ENCODE measurements at places on chromosomes 3 and 15.
A peak's percentile ranks its signal among the peaks of the same experiment; 100 is the strongest.

GRCh38 chr3:158093526-158093925, 12.7 kb downstream of the SHOX2 start:
- peak; percentile 36 for DNase-seq

DNA sequence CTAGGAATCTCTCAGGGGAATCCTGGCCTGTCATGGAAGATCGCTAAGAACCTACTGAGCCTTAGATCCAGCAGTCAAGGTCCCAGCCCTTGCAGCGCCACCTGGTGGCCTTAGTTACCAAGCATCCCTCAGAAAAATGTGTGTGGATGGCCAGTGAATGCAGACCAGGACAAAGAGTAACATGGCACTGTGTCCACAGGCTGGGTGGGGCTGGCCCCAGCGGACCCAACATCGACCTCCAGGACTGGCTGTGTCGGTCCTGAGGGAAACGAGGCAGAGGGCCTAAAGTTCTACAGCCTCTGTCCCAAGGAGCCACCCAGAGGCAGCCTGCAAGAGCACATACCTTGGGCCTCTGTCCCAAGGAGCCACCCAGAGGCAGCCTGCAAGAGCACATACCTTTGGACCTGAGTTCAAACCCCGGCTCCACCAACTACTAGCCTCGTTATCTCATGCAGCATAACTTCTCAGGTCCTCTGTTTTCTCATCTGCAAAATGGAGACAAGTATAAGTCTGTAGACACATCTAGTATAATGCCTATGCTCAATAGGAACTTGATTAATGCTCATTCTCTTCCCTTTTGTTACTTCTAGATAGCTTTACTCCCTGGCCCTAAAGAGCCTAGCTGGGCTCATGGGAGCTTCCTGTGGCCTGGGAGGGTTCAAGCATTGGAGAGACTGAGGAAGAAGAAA, 57.5 kb upstream of the HERC1 start:
- DNase-seq: peak; percentile 15

- DNase-seq: no peak
Measured at GRCh38 chr3:9035473-9035872, 72.2 kb upstream of the RAD18 start.

- no peak for DNase-seq
Measured at GRCh38 chr3:29949940-29950616, 656.3 kb upstream of the TGFBR2 start.

GRCh38 chr3:39668420-39668819, 141.0 kb upstream of the MYRIP start:
- DNase-seq: peak; percentile 25

DNA sequence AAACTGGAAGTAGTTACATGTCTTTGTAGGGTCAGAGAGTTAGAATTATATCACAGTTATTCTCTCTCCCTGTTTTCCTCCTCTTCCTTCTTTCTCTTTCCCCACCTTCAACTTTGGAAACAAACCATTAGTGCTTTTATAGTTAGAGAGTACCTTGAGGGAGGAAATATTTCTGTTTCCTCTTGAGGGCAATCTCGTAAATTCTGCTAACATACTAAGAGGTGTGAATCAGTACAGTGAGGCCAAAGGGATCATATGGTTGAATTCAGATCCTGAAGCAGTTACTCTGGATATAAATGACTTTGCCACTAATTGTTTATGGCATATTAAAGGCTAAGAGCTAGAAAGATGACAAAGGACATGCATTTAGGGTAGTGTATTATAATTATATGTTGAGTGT, 60.3 kb upstream of the CCNL1 start:
- no peak for DNase-seq

- no peak for DNase-seq
Measured at GRCh38 chr15:42012241-42012640, 8.6 kb downstream of the PLA2G4E start.

DNA sequence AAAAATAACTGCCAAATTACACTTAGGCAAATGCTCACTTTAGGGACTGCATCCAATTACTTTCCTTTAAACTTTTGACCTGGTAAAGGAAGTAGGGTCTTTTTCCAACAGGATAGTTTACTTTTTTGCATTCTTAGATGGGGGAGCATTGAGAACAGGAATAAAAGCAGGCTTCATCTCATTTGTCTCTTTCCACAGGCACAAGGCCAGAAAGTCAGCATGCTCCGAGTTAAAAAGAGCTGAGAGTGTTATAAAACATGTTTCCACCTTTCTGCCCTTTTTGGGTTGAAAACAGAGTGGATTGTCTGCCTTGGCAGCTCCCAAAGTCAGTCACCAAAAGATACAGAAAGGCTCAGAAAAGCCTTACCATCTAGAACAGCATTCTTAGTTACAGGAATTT, 404.9 kb upstream of the ALCAM start:
- DNase-seq: no peak

DNA sequence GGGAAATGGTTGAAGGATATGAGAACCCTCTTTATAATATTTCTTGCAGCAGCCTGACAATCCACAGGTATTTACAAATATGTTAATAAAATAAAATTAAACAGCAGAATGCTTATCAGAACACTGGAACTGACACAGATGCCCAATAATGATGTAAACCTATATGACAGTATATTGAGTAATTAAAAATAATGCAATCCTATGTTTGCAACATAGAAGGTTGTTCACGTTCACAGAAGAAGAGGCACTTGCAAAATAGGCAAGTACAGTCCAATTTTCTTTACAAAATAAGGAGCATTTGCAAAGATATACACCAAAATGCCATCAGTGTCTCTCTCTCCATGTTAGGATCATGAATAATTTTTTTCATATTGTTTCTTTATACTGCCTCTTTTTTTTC, 397.0 kb upstream of the WNT5A start:
- no peak for DNase-seq

DNA sequence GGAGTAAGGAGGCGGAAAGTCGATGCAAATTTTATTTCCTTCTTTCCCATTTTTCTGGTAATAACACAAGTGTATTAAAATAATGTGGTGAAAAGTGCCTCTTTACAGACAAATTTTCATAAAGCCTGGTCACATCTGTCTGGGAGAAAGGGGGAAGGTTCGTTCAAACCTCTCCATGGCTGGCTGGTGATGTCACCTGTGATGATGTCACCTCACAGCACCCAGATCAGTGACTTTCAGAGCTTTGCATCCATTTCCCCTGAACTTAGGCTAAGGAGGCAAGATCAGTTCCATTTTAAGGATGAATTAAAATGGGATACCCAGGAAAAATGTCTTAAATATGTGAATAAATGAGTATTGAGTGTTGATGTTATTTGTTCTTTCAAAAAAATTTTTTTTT, 34.1 kb downstream of the ATP10A start:
- DNase-seq: no peak

DNA sequence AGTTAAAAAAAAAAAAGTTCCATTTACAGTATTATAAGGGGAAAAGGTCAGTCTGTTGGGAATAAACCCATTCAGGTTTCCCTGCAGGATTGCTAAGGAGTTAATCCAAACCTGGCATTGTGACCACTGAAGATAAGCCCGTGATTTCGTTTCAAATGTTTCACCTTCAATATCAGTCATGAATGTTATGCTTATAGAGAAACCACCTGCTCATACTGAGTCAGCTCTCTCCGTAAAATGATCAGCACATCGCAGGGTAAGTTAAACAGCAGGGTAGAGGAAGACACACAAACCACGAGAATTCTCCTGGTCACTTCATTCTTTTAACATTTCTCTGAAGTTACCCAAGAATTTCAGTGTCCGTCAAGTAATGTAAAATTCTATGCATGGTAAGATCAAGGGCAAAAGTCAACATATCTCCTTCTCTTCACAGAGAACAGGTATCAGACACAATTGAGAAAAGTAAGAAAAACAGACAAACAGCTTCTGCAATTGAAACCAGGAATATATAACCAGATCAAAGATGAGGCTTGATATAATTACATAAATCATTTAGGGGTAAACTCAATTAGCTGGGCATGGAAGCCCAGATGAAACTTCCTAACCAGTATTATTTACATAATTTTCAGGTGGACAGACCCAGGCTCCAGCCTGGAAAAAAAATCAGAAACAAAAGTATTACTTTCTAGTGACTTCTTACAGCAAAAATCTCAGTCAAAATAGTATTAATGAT, 67.6 kb upstream of the ARHGEF3 start:
- no peak for DNase-seq

GRCh38 chr3:77326586-77326985, 286.7 kb downstream of the ROBO2 start:
- DNase-seq: no peak

- no peak for DNase-seq
Measured at GRCh38 chr3:65328148-65328547, 640.3 kb upstream of the ADAMTS9 start.

- no peak for DNase-seq
Measured at GRCh38 chr15:71051539-71051938, 63.7 kb upstream of the THSD4 start.

DNA sequence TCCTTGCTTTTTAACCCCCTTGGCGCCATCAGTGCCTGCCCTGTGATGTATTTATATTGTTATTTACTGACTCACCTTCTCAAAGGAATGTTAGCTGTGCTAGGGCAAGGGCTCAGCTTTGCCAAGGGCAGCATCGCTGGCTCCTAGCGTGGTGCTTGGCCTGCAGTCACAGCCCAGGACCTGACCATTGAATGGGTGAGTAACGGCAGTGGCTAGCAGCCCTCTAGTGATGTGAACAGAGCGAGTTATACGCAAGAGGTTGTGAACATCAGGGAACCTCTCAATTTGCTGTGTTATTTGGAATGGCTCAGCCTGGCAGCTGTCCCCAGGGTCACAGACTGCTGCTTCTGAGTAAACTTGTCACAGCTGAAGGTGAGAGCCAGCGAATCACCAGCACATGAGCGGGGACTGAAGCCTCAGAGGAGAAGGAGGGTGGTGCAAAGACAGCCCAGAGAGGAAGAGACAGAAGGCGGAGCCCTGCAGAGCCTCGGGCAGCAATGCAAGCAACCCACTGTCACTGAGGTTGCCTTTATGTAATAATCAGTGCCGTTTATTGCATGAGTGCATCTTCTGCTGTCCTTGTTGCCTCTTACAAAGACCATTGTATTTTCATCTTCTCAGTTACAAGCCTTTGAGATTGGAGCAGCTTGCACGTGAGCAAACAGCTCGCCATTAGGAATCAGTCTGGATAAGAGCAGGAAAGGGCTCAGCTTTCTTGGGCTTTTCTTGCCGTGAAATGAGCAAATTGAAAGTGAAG, 158.3 kb downstream of the SLCO3A1 start:
- no peak for DNase-seq

- no peak for DNase-seq
Measured at GRCh38 chr3:5198986-5199731, 11.7 kb downstream of the EDEM1 start.

DNA sequence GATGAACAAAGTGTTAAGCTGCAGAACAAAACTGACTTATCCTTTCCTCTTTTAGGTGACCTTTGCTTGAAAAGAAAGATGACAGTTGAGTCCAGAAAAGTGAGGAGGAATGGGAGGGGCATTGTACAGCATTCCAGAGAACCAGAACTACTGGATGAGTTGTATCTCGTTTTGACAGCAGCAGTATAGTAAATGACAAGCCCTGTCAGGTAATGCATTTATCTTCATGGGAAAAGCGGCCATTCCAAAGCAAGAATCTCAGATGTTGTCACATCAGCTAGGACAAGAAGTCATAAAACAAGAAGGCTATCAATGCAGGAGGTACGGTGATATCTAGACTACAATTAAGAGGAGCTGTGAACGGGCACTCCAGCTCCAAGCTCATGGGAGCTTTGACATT, 421.5 kb downstream of the MAGI1 start:
- DNase-seq: no peak

DNA sequence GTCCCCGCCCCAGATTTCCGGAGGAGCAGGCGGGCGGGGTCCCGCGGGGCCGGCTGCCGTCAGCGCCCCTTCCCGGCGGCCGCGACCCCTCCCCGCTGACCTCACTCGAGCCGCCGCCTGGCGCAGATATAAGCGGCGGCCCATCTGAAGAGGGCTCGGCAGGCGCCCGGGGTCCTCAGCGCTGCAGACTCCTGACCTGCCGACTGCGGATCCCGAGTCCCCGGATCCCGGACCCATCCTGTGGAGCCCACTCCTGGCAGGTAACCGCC, at the start of gene TRH:
TRH (plus strand) TSS at position 157 of the 269 bp plus-strand sequence. CDS start 1,097 bp downstream, outside the sequence.
- no peak for DNase-seq

GRCh38 chr3:72032441-72033135, 247.6 kb upstream of the PROK2 start:
- DNase-seq: no peak

- no peak for DNase-seq
Measured at GRCh38 chr15:59879506-59880265, 124.4 kb upstream of the FOXB1 start.

DNA sequence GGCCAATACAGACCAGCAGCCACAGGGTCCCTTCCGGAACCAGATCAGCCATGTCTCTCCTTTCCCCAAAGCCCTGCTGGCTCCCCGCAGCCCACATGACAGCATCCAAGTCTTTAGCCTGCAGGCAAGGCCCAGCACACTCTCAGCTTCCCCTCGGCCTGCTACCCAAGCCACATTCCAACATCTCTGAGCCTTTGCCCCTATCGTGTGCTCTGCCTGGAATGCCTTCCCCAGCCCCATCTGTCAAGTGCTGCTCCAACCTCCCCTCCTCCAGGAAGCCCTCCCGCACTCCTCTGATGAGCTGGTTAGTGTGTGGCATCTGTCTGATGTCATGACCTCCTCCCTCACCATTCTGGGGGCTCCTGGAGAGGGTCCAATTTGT, 8.5 kb downstream of the PLXND1 start:
- DNase-seq: no peak

- DNase-seq: no peak
Measured at GRCh38 chr15:74399511-74400312, 32.3 kb upstream of the CYP11A1 start.

GRCh38 chr15:67674983-67675382, 132.5 kb downstream of the MAP2K5 start:
- no peak for DNase-seq

- no peak for DNase-seq
Measured at GRCh38 chr3:42656680-42657610, 3.4 kb downstream of the ZBTB47 start.

GRCh38 chr3:135141672-135142071, 346.6 kb downstream of the EPHB1 start:
- no peak for DNase-seq

- DNase-seq: no peak
Measured at GRCh38 chr3:83649692-83650091, 1309.1 kb upstream of the CADM2 start.

DNA sequence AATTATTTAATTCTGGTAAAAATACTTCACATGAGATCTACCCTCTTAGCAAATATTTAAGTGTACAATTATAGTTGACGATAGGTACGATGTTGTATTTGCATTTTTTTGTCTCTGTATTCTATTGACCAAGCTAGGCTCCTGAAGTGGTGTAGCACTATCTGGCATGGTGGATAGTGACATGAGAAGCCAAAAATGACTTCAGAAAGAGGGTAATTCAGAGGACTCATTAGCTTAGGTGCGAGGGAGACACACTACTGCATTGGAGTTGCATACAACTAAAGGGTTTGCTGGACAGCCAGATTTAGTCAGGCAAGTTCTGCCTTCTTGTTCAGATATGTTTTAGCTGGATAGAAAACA, 50.6 kb downstream of the KBTBD8 start:
- DNase-seq: no peak
